ENCODE measurements at places on chromosomes 4 and X. TPM values are rescaled to one million over a fixed set of nuclear protein-coding genes. Genes with fewer than 3 reads are reported as not detected.

IRAK1 gene
- 99.2 TPM for total RNA-seq

PPP1R2C gene
- total RNA-seq = not detected

MAGEA4 gene
- not detected for total RNA-seq

MGST2 gene
- total RNA-seq = 15.4 TPM

CXXC4 gene
- not detected for total RNA-seq

HOPX gene
- total RNA-seq = 40.7 TPM

TMPRSS11A gene
- total RNA-seq = not detected

TMPRSS11D gene
- not detected for total RNA-seq

CYLC1 gene
- total RNA-seq = not detected

NR3C2 gene
- total RNA-seq = 4.8 TPM

IL13RA1 gene
- total RNA-seq = not detected
